ENCODE measurements at places on chromosomes 7 and 10. TPM values are rescaled to one million over a fixed set of nuclear protein-coding genes. Genes with fewer than 3 reads are reported as not detected.

DNA sequence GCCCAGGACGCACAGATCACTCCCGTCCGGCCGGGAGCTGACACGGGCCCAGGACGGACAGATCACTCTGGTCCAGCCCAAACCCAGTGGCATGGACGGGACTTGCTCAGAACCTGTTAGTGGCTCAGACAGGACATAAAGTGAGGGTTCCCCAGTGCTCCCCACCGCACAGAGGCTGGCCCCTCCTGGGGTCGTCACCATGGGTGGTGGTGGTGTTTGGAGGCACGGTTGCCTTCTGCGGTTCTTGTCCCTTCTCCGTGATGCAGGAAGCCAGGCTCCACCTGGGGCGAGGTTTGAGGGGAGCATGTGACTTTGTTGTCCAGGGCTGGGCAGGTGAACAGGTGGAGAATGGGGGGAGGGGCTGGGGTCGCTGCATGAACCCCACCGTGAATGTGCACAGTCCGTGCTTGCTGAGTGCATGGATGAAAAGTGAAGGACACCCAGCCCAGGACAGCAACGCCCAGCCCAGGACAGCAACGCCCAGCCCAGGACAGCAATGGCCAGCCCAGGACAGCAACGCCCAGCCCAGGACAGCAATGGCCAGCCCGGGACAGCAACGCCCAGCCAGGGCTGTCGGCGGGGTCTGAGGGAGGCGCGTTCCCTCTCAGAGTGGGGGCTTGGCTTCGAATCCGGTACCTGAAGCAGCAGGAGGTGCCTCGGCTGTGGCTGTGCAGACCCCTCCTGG, 26.7 kb downstream of the FAM20C start:
- H3K27me3 ChIP-seq = no peaks in the 10 kb centered on the region
- H3K27ac ChIP-seq = no peak overlapping the region
- no peaks in the 10 kb centered on the region for H3K36me3 ChIP-seq
- DNase-seq = no peak
- no peak overlapping the region for H3K4me3 ChIP-seq
- no peaks in the 10 kb centered on the region for H3K4me1 ChIP-seq

Gene SEMA3D
- 1.3 TPM for total RNA-seq

GRCh38 chr7:149776289-149776688, 2.9 kb upstream of the ZNF467 start:
- no peak for DNase-seq
- H3K4me3 ChIP-seq = no peak overlapping the region
- H3K4me1 ChIP-seq = peaks cover 4% of the 10 kb centered on the region
- H3K27me3 ChIP-seq = peaks cover 35% of the 10 kb centered on the region
- H3K36me3 ChIP-seq = no peaks in the 10 kb centered on the region
- H3K27ac ChIP-seq = no peak overlapping the region

DNA sequence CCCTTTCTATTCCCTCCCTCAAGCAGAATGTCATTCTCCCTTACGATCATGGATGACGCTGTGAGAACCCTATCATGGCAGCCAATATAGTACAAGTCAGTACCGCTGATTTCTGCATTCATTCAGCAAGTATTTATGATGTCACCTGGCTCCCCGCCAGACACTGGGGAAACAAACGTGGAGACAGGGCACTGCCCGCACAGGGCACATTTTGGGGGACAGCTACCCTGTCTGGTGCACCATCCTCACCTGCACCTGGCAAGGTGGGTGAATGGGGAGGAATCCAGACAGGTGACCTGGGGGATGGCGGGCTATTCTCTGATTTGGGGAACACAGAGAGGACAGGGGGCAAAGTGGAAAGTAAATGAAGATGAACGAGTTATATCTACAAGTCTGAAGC, 28.4 kb downstream of the MKI67 start:
- no peaks in the 10 kb centered on the region for H3K27me3 ChIP-seq
- DNase-seq = no peak
- H3K36me3 ChIP-seq = peaks cover 45% of the 10 kb centered on the region

- no peak overlapping the region for H3K4me3 ChIP-seq
- H3K36me3 ChIP-seq = no peaks in the 10 kb centered on the region
- DNase-seq = no peak
- H3K27ac ChIP-seq = no peak overlapping the region
These were observed 24.4 kb upstream of the ZNF273 start for GRCh38 chr7:64878684-64879083.

All from thymus (tissue), 14 donors.